Muscle of back (tissue), 13 donors: ENCODE measurements at places on chromosomes 11 and 22.
A peak's percentile ranks its signal among the peaks of the same experiment; 100 is the strongest.

GRCh38 chr22:29284196-29284595 is 16.1 kb downstream of the EWSR1 start:
- DNase-seq = no peak

GRCh38 chr11:71580057-71581003 is 2.3 kb downstream of the KRTAP5-11 start:
- DNase-seq = peak; percentile 37

GRCh38 chr11:15525582-15525981 is 410.9 kb downstream of the INSC start:
- no peak for DNase-seq

DNA sequence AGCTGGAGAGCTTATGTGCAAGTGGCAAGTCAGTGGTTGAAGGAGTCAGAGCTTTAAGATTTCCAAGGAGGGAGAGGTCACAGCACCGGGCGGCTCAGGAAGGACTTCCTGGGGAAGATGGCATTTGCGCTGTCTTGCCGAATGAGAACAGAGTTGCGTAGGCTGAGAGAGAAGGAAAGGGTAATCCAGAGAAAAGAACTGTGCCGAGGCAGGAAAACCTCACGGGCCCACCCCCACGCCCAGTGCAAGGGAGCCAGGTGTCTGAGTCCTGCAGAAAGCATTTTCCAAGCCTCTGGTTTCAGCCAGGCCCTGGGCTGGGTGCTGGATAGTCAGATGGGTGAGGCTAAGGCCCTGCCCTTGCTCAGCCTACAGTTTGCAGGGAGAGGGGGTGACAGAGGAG is 3.2 kb upstream of the AP1B1 start:
- DNase-seq = no peak

- no peak for DNase-seq
Measured at GRCh38 chr11:73980001-73980961, 2.4 kb downstream of the UCP2 start.

DNA sequence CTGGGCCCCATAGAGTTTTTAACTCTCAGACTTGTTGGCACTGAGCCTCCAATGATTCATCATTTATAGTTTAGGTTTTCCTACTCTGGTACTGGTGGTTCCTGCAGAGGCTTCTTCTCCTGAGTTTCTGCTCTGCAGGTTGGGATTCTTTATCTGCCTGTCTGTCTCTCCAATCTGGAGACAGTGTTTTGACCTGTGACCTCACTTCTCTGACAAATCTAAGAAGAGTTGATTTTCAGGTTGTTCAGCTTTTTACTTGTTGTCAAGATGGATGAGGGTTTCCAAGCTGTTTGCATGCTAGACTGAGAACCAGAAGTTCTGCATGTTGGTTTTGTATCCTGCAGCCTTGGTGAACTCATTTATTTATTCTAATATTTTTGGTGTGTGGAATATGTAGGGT is 63.9 kb downstream of the JAM3 start:
- no peak for DNase-seq

DNA sequence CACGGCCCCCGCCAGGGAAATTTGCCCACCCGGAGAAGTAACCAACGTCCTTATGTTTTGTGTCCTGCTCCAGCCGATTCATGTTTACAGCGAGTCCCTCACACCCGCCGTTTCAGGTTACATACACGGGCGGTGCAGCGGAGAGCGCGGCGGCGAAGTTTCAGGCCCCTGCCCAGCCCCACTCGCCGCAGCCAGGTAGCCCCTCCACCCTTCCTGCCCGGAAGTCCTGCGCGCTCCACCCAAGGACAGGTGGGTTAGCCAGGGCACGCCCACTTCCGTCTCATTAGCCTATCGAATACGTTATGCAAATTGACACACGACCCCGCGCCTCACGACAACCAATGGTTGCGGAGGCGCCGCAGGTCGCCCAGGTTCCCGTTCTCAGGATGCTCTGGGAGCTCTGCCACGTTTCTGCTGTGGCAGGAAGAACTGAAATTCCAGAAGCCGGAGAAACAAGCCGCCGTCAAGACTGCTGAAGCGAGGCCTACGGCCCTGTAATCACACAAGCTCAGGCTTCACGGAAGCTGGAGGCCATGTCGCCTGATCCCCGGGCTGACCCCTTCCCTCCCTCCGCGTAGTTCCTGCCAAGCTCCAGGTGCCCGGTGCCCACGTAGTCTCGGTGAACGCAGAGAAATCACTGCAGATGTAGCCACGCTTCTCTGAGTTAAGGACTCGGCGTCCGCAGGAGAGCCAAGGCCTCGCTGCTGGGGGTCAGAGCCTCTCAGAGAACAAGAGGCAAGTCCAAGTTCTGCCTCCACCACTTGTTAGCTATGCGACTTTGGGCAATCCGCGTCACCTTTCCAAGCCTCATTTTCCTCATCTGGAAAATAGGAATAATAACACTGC is 22.4 kb upstream of the MYH9 start:
- DNase-seq = peak; percentile 63
